ENCODE measurements at places on chromosomes 6 and 20.

DNA sequence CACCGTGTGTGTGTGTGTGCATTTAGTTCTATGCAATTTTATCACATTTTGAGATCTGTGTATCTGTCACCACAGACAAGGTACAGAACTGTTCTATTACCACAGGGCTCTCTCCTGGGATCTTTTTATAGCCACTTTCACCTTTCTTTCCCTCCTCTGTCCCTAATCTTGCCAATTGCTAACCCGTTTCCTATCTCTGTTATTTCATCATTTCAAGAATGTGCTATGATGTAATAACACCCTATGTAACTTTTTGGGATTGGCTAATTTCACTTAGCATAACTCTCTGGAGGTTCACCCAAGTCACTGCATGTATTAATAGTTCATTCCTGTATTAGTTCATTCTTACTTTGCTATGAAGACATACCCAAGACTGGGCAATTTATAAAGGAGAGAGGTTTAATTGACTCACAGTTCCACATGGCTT lies 657.7 kb downstream of the QKI start:
- DNase-seq: no peak

- peak; percentile 3 for DNase-seq
Measured at GRCh38 chr20:34567892-34568865, 9.7 kb downstream of the MAP1LC3A start.

- no peak for DNase-seq
Measured at GRCh38 chr6:112574190-112574589, 227.1 kb downstream of the RFPL4B start.

DNA sequence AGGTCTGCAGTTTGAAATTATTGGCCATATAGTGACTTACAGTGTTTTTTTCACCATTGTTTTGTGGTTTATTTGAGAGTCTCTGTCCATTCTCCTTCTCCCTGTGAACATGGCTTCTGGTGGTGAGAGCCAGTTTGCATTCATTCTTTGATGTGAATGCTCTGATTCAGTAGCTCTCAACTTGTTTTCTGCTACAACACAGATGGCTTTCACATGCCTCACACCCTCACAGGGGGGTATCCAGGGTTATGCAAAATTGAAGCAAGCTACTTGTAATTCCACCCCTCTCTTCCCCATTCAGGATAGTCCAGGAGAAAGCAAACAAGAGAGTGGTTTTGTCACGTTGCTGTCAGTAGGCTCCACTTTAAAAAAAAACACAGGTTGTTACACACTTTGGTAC lies 55.6 kb downstream of the SLX4IP start:
- no peak for DNase-seq

DNA sequence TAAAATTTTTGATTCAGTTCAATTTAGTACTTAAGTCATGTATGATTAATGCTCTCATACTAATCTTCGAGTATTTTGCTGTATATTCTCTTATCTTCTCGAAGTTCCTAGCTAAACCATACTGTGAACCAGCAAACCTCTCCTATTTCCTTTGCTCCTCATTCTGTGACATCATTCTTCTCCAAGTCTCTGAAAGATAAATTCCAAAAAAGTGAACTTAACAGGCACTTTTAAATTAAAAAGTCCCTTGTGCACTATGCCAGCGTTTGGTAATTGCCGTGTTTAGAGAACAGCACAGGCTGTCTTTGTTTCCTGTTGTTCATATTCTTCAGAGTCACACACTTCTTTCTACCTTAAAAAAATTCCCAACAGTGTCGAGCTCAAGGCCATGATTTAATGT lies 188.4 kb upstream of the PHACTR1 start:
- DNase-seq: no peak

DNA sequence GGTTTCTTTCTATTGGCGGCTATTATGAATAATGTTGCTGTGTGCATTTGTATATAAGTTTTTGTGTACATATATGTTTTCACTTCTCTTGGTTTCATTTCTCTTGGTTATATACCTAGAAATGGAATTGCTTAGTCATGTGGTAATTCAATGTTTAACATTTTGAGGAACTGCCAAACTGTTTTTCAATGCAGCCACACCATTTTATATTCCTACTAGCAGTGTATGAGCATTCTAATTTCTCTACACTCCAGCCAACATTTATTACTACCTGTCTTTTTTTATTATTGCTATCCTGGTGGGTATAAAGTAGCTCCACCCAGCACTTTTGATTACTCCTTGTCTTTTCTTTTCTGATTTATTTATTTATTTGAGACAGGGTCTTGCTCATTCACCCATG lies 54.8 kb downstream of the PHACTR2 start:
- DNase-seq: no peak

- DNase-seq: no peak
Measured at GRCh38 chr6:45946352-45946751, 69.3 kb downstream of the CLIC5 start.

DNA sequence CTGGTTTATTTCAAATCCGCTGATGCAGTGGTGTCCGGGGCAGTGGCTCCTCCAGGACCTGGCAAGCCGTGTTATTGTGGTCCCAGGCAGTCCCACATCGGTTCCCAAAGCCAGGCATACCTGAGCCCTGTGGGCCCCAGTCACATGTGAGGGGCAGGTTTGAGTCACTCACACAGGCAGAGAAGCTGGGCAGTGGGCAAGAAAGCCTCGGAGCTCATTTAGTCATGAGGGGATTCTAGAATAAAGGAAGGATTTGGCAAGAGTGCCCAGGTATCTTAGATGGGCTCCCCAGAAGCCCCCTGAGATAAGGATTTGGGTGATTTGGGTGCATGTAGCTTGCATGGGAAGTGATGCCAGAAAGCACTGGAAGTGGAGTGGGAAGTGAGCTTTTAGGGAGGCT lies 37.3 kb downstream of the SYNDIG1 start:
- no peak for DNase-seq

DNA sequence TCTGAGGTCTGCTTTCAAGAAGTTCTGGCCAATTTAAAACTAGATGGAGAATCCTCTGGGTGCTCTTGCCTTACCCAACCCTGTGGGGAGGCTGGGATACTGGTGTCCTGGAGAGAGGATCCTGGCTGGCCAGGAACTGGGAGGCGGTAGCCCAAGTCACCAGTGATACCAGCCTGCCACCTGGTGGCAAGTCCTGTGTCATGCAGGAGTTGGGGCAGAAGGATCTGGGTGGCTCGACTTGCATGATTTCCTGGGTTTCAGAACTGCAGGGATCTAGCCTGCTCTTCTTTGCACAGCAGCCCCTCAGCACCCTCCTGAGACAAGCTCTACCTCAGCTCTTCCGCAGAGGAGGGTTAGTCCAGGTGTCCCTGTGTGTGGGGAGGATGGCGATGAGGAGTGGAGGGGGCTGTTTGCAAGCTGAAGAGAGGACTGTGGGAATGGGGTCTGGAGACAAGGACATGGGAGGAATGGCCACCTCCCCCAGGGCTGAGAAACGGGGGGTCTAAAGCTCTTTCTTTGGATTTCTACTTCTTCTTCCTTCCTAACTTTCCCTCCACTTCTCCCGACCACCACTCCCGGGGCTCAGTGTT lies 4.2 kb downstream of the KCNK17 start:
- peak; percentile 53 for DNase-seq

DNA sequence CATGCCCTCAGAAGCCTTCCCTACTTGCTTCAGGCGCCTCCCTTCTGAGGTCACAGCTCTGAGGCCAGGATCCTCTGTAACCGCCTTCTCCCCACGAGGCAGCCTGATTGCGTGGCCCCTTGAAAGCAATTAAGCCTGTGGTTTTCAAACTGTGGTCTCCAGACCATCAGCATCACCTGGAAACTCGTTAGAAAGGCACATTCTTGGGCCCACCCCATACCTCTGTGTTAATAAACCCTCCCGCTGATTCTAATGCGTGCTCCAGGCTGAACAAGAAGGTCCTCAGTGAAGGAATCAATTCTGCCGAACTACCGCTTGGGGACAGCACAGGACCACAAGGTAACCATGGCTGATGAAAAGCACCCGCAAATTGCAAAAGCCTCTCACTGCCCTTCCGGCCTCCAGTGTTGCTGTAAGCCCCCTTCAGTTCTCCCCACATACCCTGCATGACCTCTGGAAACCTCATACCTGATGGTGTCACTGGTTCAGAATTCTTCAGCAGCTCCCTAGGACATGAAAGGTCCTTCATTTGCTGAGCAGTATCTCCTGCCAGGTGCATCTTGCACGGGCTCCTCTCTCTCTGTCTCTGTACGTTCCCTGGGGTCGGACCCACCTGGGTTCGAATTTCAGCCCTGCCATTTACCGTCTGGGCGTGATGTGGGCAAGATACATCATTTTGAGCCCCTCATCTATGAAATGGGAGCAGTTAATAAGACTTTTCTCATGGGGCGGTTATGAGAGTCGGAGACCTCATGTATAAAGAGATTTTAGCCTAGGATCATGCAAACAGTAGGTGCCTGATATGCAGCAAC lies 93.3 kb upstream of the RNF24 start:
- DNase-seq: peak; percentile 54

GRCh38 chr6:111011360-111012142 lies 29.7 kb downstream of the RPF2 start:
- no peak for DNase-seq

GRCh38 chr6:94052749-94053148 lies 633.4 kb upstream of the EPHA7 start:
- no peak for DNase-seq

DNA sequence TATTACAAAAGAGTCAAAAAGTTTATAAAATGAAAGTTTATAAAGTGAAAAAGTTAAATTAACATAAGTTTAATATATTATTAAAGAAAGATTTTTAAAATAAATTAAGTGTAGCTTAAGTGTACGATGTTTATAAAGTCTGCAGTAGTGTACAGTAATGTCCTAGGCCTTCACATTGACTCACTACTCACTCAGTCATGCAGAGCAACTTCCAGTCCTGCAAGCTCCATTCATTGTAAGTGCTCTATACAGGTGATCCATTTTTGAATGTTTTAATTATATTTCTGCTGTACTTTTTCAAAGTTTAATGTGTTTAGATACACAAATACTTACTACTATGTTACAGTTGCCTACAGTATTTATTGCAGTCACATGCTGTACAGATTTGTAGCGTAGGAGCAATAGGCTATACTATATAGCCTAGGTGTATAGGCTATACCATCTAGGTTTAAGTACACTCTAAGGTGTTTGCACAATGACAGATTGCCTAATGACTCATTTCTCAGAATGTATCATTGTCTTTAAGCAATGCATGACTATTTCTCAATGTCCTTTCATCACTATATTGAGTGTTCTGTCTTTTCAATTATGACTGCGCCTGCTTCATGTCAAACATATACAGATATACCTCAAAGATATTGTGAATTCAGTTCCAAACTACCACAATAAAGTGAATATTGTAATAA lies 1110.3 kb upstream of the MAP3K7 start:
- DNase-seq: no peak

GRCh38 chr6:41404182-41404845 lies 68.9 kb downstream of the NCR2 start:
- no peak for DNase-seq

DNA sequence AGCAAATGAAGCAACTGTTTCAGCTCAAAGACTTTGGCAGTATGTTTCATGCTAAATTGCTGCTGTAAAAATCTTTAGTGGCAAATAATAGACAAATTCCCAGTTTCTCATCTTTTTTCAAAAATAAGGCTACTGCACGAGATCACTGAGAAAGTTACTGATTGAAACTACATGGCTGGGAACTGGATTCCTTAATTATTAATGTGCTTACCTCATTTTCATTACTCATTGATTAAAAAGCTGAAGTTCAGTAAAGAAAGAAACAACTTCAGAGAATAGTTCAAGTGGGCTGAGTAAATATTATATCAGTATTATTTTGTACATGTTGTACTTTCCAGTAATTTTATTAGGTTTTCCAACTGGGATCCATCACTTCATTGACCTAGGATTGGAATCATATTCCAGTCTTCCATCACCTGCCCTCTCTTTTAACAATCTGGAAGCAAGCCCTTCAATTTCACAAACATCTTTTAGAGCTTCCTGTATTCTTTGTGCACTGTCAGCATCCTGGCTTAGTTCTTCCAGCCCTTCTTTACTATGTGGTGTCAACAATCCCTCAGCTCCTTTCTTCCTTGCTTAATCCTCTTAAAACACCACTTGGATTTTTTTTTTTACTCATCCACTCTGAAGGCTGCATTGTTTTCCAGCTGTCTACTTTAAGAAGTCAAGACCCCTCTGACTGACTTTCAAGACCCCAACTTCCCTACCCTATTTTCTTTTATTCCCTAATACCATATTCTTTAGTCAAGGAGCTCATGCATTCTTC lies 4.3 kb downstream of the MEI4 start:
- no peak for DNase-seq

DNA sequence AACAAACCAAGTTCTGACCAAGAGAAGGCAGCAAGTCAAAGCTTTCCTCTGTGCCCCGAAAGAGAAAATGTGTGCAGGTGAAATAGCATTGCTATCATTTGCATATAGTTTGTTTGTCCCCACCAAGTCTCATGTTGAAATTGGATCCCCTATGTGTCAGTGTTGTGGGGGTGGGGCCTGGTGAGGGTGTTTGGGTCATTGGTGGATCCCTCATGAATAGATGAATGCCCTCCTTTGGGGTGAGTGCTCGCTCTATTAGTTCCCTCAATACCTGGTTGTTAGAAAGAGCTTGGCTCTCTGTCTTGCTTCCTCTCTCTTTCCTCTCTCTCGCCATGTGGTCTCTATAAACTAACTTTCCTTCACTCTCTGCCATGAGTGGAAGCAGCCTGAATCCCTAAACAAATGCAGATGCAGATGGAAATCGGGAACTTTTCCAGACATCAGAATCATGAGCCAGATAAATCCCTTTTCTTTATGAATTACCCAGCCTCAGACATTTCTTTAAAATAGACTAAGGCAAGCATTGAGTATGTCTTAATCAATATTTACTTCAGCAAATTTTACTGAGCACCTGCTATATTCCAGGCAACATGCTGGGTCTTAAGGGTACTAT lies 43.8 kb upstream of the SYNDIG1 start:
- no peak for DNase-seq

- no peak for DNase-seq
Measured at GRCh38 chr6:80382811-80383210, 276.3 kb downstream of the BCKDHB start.

DNA sequence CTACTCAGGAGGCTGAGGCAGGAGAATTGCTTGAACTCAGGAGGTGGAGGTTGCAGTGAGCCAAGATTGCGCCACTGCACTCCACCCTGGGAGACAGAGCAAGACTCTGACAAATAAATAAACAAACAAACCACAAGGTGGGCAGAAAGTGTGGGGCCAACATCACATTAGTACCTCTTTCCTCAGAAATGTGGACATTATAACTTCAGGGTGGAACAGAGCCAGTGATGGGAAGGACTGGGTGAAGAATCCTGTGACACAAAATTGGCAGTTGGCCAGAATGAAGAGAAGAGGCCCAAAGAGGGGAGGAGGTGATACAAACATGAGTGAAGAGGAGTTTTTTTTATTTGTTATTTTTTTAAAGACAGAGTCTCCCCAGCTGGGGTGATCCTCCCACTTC lies 50.6 kb downstream of the NUP153 start:
- DNase-seq: no peak

- DNase-seq: no peak
Measured at GRCh38 chr6:162726947-162727321, 632 bp downstream of the PRKN start.

- DNase-seq: no peak
Measured at GRCh38 chr20:3651204-3651962, 11.8 kb downstream of the GFRA4 start.
